D721Med (cell line): ENCODE measurements at places on chromosomes 1 and 21.

GRCh38 chr1:62241371-62242131 is 46.9 kb downstream of the L1TD1 start:
- no peak for DNase-seq

GRCh38 chr1:23544444-23545389 is 13.7 kb upstream of the E2F2 start:
- DNase-seq: no peak

DNA sequence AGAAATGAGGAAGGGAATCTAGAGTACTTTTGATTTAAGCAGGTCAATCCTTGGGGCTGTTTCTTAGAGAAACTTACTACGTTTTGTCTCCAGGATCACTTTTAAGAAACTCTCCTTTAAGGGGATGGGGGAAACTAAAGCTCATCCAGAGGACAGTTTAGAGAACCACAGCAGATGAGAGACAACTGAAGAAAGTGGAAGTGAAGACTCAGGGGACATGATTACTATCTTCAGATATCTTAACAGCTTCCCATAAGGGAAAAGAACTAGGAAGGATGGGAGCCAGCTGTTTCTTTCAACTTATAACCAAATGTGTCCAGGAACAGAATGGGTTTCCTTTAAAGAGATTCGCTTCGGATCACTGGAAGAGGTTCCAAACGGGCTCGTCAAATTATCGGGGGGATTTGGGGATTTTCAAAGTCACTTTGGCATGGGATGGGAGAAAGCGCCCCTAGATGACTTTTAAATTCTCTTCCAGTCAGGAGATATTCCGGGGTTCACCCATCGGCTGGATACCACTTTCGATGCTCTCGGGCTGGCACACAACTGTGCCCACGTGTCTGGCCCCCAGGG is 1.2 kb downstream of the SCMH1 start:
- no peak for DNase-seq

DNA sequence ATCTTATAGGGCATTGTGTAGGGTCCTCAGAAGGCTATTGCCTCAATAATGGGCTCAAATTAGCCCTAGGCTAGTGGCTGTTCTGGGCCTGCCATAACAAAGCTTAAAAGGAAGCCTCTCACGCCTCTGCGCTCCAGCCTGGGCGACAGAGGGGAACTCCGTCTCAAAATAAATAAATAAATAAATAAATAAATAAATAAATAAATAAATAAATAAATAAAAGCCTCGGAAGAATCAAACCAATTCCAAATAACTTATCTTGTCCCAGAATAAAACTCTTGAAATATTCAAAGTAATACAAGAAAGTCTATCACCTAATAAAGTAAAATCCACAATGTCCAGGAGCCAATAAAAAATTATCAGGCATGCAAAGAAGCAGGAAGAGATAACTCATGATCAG is 14.4 kb upstream of the ALDH9A1 start:
- no peak for DNase-seq

- DNase-seq: no peak
Measured at GRCh38 chr1:18583326-18583941, 47.2 kb upstream of the PAX7 start.

- no peak for DNase-seq
Measured at GRCh38 chr1:174060090-174060489, 37.9 kb upstream of the RC3H1 start.

- no peak for DNase-seq
Measured at GRCh38 chr1:175803413-175803812, 60.0 kb upstream of the TNR start.

- DNase-seq: no peak
Measured at GRCh38 chr1:27332536-27333281, 9.1 kb upstream of the SYTL1 start.

GRCh38 chr21:46307625-46308024 is 16.0 kb downstream of the C21orf58 start:
- no peak for DNase-seq

DNA sequence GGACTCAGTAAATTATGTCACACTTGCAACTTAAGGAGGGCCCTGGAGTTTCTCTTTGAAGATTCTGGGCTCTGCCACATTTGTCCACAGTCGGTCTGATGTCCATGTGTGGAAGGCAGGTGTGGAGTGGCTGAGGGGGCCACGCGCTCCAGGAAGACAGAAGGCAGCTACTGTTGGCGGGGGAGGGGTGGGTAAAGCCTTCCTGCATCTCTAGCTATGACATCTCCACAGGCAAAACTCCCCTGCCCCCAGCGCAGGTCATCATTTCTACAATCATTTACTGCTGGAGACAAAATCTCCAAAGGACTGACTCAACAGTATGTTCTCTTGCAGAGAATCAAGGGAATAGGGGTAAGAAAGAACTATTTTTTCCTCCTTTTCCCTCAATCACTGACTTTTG is 11.4 kb upstream of the TSPEAR start:
- DNase-seq: no peak
